CD4-positive, alpha-beta T cell treated with Interleukin-4 for 4 hours (primary cell): ENCODE measurements at places on chromosomes 6 and 20.
A peak's percentile ranks its signal among the peaks of the same experiment; 100 is the strongest.

- peak; percentile 5 for DNase-seq
Observed at GRCh38 chr6:12595161-12595811, 121.3 kb upstream of the PHACTR1 start.

DNA sequence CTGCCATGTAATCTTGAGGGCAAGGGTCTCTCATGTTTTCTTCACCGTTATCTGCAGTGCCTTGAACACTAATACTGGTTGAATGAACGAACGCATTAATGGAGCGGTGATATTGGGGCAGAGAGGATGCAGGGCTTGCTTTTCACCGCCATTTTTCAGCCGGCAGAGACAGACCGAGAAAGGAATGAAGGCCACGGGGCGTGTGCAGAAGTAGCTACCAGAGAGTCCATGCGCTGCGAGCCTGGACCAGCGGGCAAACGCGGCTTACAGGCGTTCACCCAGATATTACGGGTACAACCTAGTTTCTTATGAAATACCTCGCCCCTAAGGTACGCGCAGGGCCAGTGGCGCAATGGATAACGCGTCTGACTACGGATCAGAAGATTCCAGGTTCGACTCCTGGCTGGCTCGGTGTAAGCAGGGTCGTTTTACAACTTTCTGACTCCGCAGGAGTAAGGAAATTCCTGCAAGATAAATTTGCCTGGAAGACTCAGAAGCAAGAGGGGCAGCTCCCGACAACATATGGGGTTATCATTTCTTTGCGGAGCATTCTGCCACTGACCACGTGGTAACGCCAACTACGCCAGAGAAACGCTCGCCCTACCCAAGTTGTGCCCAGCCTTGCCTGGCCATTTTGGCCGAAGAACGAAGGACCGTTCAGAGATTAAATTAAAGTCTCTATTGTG is 863 bp upstream of the HMGN4 start:
- peak; percentile 92 for DNase-seq

GRCh38 chr6:109521080-109521479 is 38.1 kb upstream of the ZBTB24 start:
- DNase-seq: no peak

DNA sequence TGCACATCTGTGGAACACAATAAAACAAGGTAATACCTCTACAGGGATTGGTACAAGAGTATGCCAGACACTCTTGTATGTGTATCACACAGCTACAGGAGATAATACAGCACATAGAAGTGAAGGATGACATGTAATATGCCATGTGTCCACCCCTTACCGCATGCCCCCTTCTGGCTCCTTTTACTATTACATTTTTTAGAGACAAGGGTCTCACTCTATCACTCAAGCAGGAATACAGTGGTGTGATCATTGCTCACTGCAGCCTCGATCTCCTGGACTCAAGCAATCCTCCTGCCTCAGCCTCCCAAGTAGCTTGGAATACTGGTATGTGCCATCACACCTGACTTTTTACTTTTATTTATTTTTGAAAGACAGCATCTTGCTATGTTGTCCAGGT is 4.2 kb upstream of the NCR3 start:
- DNase-seq: peak; percentile 83

DNA sequence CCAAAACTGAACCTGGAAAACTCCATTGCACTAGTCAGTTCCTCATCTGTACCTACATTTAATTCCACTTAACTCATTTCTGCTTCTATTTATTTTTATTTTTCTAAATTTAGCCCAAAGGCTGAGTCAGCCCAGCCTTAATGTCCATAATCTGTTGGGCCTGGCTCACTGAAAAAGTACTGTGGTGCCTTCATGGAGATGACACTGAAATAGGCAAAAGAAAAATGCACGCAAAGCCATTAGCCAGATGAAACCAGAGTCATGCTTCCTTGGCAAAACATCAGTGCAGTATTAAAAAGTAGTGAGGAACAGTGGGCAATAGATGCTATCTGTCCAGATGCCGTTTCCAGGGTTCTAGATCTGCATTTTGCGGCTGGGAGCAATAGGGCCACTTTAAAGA is 14.7 kb upstream of the PLCB4 start:
- DNase-seq: no peak
